ENCODE measurements at places on chromosomes 1 and 21.

GRCh38 chr1:32045772-32046171 is 27.0 kb upstream of the TMEM39B start:
- no peak for DNase-seq

GRCh38 chr1:85151446-85151845 is 49.4 kb downstream of the SYDE2 start:
- DNase-seq = no peak

GRCh38 chr1:38064197-38064903 is 17.8 kb upstream of the POU3F1 start:
- no peak for DNase-seq

DNA sequence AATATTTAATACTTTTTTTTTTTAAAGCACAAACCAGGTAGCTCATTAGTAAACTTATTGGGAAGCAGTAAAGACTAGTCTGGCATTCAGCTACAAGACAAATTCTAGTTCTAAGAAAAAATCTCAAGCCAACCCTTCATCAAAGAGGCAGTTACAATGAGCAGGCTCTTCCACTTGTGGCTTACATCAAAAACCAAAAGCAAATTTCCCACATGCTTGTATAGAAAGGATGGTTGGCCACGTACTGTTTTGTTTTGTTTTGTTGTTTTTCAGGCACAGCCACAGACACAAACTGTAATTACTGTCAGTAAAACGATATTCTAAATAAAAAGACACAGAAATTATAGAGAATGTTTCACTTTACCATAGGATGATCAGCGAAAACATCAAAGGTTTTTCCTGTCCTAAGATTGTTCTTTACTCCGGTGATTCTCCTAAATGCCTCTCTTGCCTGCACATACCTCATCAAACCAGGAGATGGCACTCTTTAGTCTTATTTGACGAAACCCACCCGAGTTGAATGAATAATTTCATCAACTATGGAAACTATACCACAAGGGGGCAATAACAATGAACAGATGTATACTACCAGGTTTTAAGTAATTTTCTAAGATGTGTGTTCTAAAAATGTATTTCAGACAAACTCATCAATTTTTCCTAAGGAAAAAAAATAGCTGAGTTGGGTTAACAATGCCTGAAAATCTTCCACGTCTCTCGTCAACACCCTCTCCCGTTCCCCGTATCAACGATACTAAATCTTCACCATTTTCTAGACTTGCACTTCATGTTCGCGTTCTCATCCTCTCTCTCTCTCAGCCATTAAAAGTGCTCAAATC is 26.9 kb downstream of the RPL5 start:
- peak; percentile 66 for DNase-seq

- no peak for DNase-seq
These were observed 749 bp downstream of the CITED4 start for GRCh38 chr1:40861224-40862003.

DNA sequence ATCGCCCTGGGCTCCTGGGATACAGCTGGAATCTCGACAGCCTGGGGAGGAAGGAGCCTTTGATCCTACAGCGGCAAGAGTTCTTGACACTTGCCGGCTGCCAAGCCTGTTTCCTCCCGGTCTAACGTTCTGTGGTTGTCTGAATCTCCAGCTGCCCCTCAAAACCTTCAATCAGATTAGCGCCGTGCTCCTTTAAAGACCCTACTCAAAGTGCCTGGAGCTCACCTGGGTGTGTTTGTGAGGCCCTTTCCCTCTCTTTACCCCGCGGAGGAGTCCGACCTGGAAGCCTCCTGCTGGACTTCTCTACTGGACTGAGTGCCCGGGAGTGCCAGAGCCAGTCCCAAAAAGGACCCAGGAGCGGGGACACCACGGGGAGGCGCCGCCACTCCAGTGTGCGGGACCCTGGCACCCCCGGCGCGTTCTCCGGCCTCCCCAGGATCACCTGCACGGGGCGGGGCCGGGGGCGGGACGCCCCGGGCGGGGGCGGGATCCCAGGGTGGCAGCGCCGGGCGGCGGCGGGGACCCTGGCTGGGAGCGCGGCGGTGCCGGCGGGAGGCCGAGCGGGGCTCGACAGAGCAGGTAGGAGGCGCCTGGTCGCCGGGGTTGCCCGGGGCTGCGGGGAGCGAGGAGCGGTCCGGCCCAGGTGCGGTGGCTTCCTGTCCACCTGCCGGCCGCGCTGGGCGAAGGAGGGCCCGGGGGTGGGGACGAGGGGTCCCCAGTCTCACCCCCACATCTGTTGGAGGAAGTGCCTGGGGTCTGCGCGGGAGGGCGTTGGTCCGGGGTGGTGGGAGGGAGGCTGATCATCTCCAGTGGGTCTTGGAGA is at the start of gene NCMAP:
NCMAP (plus strand) TSS at position 497 of the 823 bp plus-strand sequence. CDS start 39,344 bp downstream, outside the sequence.
- DNase-seq = no peak

GRCh38 chr21:41802684-41803083 is 35.8 kb upstream of the RIPK4 start:
- no peak for DNase-seq

GRCh38 chr21:46125846-46126301 is 28.0 kb downstream of the COL6A2 start:
- no peak for DNase-seq

- DNase-seq = no peak
These were observed 154.4 kb downstream of the ZSCAN20 start for GRCh38 chr1:33626801-33627200.

GRCh38 chr1:68558321-68559026 is 61.6 kb upstream of the DEPDC1 start:
- DNase-seq = no peak

DNA sequence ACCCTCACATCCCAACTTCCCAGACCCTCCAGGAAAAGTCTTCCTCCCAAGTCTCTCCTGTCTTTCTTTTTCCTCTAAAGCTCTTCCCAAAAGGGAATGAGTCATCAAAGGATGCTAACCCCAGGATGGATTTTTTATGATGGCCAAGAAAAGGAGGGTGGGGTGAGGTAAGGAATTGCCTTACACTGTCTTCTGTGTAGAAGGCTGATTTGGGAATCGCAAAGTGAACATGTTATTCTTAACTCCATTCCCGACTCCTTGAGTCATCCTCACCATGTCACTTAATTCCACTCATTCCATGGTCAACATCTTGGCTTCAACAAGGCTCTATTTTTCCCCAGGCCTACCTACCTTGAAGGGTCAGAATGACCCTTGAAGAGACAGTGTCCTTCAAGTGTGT is 44.0 kb downstream of the TBX15 start:
- no peak for DNase-seq

DNA sequence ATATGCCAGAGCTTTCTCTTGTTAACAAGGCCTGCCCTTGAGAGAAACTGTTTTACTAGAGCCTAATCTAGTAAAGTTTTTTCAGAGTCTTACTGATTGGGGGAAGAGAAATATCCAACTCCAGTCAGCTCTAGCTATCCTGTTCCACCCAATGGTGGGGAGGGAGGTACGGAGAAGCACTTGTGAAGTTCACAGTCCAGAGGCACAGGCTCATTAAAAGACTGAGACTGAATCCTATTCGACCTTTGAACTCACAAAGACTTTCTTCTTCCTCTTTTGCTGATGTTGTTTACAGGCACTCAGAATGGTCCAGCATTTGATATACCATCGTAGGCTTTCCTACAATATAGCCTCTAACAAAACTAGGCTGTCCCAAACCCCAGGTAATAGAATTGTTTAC is 15.5 kb upstream of the SFT2D2 start:
- DNase-seq = no peak

DNA sequence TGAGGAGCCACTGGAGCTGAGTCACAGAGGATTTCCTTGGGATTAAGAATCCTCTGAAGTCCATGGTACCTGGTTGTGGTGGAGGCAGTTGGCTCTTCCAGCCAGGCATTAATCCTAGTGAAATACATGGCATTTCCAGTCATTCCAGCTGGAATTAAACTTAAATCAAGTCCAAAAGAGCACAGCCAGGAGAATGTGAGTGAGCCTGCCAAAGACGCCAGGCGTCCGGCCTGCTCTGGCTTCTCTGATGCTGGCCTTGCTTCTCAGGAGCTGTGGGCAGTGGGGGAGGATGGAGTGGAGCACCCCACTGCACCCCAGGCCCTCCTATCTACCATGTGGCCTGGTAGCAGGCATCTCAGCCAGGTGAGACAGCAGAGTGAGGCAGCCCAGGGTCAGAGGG is 23.4 kb upstream of the TENT5C start:
- DNase-seq = no peak

- DNase-seq = no peak
These were observed 10.0 kb downstream of the MROH7 start for GRCh38 chr1:54651608-54652007.
